ENCODE measurements at places on chromosomes 1 and 21. TPM values are rescaled to one million over a fixed set of nuclear protein-coding genes. Genes with fewer than 3 reads are reported as not detected.

C21orf58 gene
- 17.0 TPM for total RNA-seq

S100A7 gene
- total RNA-seq = not detected

EPHA2 gene
- total RNA-seq = 0.08 TPM

ARHGEF11 gene
- 2.8 TPM for total RNA-seq

TEX38 gene
- total RNA-seq = not detected

GPR157 gene
- 2.3 TPM for total RNA-seq

MANEAL gene
- 1.5 TPM for total RNA-seq

NOS1AP gene
- total RNA-seq = 0.21 TPM

GBP6 gene
- total RNA-seq = 0.38 TPM
